Astrocyte of the cerebellum (primary cell): ENCODE measurements at places on chromosomes 11 and 22.

DNA sequence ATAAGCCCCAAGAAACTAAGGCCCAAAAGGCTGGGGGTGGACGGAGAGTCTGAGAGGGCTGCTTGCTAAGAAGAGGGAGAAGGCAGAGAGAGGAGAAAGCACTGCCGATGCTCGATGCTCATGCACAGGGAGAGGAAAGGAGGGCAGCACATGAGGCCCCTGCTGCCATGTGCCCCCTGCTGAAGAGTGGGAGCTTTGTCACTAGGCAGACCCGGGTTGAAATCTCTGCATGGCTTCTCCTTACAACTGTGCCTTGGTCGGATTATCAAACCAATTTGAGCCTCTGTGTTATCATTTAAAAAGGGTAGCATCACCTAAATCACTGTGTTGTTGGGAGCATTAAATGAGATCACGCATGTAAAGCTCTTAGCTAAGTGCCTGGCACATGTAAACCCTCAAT lies 330.5 kb downstream of the NXPE2 start:
- DNase-seq: no peak

DNA sequence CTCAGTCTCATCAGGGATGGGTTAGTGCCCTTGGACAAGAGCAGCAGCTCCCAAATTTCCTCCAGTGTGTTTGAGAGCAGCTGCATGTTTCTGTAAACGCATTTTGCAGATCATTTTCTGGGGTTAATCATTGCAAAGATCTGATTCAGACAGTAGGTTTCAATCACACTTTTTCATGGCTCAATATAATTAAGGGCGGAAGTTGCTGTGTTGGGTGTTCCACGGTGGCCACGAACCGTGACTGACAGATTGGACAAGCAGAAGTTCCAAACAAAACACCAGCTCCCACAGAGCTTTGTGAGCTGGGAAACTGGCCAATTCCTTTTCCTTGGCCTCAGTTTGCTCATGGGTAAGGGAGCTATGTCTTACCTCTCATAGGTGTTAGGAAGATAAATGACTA lies 8.4 kb upstream of the RASSF10 start:
- DNase-seq: peak; percentile 32

DNA sequence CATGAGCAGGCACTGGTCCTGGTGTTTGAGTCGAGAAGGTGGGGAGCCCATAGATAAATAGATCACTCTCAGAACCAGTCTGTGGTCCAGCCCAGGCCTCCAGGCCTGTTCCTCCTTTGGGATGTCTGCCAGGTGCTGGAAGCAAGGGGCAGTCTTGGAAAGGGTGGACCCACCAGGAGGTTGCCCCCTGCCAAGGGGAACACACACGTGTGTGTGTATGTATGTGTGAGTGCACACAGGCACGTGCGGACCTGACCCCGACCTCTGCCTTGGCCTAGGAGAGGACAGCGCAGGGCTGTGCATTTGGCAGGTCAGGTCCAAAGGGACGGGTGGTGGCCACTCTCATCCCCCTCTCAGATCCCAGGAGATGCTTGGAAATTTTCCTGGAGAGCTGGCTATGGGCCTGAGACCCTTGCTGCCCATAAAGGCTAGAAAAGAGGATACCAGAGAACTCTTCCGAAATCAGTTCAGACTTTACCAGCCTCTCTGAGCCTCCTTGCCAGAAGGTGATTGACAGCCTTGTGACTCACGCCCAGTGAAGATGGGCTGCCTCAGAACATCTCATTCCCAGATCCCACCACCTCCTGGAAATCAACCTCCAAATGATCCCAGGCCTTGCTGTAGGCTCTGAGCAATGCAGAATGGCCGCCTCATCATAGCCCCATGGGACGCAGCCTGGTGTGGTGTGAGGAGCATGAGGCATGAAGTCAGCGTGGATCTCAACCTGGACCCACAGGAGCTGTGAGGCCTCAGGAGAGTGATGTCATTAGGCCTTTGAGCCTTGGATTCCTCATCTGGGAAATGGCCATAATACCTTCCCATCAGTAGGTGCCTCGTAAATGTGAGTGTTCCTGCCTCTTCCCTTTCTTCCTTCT lies 24.0 kb upstream of the CREB3L1 start:
- no peak for DNase-seq

DNA sequence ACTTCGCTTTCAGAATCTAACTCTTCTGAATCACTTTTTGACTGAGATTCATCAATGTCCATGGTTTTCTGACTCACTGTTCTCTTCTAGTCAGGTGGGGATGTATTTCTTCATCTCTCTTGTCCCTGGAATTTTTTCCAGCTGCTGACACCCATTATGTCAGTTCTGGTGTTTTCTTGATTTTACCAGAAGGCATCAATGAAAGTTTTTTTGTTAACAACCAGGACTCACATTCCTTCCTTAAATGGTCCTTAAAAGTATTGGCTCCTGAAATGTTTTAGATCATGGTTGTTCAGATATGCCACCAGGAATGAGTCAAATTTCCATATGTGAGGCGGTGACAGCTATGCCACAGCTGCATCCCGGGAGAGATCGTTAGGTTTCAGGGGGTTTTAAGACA lies 12.9 kb downstream of the MICAL2 start:
- no peak for DNase-seq

- DNase-seq: no peak
Observed at GRCh38 chr11:125165843-125166763, 1.6 kb downstream of the PKNOX2 start.

GRCh38 chr22:44386386-44387035 lies 73.8 kb upstream of the SHISAL1 start:
- DNase-seq: no peak

- DNase-seq: no peak
Observed at GRCh38 chr11:520428-521176, 13.6 kb upstream of the RNH1 start.

GRCh38 chr11:61828629-61829407 lies 718 bp downstream of the FADS2 start:
- DNase-seq: no peak

- no peak for DNase-seq
Observed at GRCh38 chr11:96339706-96340554, 3.1 kb downstream of the MAML2 start.

GRCh38 chr11:123413636-123414035 lies 16.4 kb upstream of the GRAMD1B start:
- no peak for DNase-seq

- peak; percentile 83 for DNase-seq
Observed at GRCh38 chr11:128039140-128040021, 548.0 kb downstream of the ETS1 start.

- DNase-seq: no peak
Observed at GRCh38 chr11:35590412-35590811, 27.8 kb upstream of the FJX1 start.

GRCh38 chr11:99422581-99423427 lies 402.1 kb downstream of the CNTN5 start:
- DNase-seq: no peak

- no peak for DNase-seq
Observed at GRCh38 chr11:10588904-10589303, 20.4 kb upstream of the LYVE1 start.

DNA sequence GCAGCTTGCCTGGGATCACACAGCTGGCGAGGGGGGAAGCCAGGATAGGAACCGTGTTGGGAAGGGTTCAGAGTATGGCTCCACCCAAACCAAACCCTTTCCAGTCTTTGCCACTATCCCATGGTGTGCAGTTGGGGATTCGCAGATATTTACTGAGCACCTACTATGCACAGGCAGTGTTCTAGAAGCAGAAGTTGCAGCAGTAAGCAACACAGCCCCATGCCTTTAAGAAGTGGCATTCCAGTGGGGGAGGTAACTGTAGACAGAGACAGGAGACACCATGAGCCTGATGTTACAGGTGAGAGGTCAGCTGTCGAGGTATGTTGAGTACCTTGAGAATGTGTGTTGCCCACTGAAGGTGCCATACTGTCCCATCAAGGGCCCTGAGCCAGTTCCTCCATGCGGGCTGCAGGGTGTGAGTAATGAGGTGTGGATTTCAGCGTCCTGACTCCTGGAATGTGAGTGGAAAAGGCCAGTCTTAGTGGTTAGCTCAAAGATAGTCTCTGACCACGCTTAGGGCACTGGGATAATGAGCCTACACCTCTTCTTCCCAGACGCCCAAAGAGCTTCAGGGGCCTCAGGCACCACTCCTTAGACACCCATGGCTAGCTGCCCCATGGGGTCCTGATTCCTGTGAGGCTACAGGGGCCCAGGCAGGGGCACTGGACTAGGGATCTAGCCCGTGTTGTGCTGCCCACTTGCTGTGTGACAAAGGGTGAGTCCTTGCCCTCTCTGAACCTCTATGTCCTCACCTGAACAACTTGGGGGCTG lies 71.8 kb upstream of the TP53I11 start:
- no peak for DNase-seq

DNA sequence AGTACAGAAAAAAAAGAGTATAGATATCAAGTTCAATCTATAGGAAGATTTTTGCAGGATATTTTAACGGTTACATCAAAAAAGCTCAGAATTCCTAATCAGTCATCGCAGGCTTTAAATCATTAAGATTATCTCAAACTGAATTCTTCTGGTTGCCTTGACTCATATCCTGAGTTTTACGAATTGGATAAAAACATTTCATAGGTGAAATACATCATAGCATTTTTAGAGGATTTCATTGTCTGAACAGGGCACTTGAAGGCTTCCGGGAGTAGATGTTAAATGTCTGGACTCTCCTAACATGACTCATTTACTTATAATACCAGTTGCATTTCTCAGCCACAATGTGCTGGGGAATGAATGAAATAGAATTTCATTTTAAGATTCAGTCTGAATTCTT lies 2216.6 kb upstream of the RAG2 start:
- no peak for DNase-seq

DNA sequence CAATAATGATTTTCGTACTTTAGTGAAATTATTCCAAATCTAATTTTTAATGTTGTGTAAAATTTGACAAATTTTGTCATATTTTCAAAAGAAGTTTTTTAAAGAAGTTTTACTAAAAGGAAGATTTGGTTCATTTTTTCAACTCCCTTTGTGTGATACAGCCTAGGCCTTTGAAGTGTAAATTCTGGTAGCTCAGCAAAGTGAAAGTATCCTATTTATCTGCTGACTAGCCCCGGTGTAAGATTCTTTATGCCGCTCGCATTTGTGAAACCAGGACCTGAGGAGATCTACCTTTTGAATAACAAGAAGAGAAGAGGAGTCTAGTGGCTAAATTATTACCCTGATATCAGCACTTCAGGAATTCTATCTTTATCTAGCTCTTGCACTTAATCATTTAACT lies 177.4 kb downstream of the JRKL start:
- DNase-seq: no peak

GRCh38 chr11:74806267-74806666 lies 57.6 kb downstream of the RNF169 start:
- DNase-seq: no peak

GRCh38 chr11:129041611-129042018 lies 98.9 kb upstream of the TP53AIP1 start:
- no peak for DNase-seq

- peak; percentile 4 for DNase-seq
Observed at GRCh38 chr11:15006139-15006759, 34.1 kb upstream of the CALCA start.

DNA sequence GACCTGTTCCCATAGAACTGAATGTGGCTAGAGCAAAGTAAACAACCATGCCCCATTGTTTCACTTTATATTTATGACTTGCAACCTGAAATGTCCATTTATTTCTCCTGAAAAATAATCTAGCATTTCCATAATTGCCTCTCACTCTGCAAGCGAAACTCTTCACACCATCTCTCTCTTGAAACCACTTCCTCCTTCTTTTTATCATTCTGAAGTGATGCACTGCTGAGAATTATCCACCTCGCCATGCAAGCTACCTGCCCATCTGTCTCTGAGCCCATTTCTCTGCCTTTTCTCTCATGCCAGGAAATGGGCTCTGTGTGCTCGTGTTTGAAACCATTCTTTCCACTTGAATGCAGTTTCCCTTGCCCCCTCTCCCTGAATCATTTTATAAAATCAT lies 13.5 kb downstream of the MRGPRX3 start:
- no peak for DNase-seq

DNA sequence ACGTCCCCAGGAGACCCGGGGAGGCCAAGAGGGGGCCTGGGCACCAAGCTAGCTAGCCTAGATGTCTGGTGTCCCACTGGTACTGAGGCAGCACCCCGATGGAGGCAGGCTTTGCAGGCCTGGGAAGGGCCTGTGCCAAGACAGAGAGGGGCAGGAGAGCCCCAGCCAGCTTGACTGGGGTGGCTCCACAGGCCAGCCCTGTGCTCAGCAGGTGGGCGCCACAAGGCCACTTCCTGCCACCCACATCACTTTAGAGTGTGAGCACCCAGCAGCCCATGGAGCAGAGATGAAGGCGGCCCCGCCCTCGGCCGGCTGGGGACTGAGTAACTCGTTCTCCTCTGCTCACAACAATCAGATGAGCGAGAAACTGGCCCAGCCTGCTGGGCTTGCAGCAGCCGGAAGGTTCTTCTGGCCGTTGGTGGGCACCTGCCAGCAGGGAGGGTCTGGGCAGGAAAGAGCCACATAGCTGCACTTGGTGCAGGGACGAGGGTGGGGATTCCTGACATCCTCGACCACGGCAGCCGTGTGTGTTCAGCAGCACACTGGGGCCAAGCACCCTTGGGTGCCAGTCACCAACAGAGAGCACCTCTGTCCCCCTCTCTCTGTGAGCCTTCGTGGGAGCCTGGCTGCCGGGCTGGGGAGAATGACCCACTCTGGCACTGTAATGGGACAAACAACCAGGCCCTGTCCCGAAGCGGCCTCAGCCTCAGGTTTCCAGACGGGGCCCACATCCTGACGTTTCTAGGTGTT lies 7.6 kb downstream of the OSBPL5 start:
- DNase-seq: no peak

DNA sequence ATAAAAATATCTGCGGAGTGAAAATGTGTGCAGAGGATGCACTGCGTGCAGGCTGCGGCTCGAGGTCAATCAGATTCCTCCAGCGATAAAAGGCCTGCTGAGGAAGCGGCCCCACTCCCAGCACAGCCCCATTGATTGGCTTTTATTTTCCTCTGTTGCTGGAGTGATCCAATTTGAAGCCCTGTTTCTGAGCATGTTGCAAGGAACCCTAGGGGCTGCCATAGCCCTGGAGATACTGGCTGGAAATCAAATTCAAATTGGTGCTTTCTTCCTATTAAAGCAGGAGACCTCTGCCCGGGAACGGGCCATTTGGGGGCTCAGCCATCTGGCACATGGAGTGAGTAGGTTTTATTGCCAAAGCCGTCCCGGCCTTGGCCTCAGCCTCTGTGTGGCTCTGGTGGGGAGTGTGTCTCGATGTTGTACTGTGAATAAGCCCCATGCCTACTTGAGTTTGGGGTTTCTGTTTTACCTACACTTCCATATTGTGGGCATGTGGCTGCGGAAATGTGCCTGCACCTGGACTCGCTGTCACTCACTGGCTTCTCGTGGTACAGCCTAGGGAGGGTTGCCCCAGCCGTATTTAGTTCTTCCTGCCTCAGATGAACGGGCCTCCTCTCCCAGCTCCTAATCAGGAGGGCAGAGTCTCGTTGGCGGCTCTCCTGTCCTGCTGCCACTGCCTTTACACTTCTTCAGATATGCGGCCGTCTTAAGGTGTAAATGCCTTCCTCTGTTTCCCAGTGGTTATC lies 25.6 kb downstream of the PARVB start:
- no peak for DNase-seq

GRCh38 chr22:22446517-22446916 lies 62.0 kb downstream of the ZNF280B start:
- no peak for DNase-seq

GRCh38 chr11:111633248-111633647 lies 31.0 kb downstream of the SIK2 start:
- no peak for DNase-seq
